ENCODE measurements at places on chromosomes 16 and 17.
A peak's percentile ranks its signal among the peaks of the same experiment; 100 is the strongest.

- DNase-seq: no peak
Observed at GRCh38 chr16:30929167-30929566, 5.8 kb downstream of the FBXL19 start.

DNA sequence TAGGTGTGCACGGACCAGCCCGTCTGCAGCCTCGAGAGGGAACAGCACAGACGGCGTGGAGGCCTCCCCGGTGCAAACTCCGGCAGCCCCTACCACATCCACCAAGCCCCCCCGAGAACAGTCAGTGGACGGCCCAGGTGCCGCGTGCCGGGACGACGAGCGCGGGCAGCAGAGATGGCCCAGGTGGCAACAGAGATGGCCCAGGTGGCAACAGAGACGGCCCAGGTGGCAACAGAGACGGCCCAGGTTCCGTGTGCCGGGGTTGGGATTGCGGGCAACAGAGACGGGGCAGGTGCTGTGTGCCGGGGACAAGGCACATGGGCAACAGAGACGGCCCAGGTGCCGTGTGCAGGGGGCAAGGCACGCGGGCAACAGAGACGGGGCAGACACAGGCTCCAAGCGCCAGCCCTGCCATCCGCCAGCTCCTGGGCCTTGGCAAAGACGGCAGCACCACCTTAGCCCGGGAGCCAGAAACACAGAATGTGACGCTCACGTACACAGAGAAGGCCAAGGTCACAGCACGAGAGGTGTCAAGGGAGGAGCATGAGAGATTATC lies 31.1 kb downstream of the RPH3AL start:
- DNase-seq: no peak

DNA sequence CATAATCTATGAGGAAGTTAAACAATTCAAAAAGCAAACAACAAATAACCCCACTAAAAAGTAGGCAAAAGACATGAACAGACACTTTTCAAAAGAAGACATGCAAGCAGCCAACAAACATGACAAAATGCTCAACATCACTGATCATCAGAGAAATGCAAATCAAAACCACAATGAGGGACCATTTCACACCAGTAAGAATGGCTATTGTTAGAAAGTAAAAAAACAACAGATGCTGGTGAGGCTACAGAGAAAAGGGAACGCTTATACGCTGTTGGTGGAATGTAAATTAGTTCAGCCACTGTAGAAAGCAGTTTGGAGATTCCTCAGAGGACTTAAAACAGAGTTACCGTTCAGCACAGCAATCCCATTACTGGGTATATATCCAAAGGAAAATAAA lies 24.4 kb downstream of the TNFRSF13B start:
- DNase-seq: no peak

DNA sequence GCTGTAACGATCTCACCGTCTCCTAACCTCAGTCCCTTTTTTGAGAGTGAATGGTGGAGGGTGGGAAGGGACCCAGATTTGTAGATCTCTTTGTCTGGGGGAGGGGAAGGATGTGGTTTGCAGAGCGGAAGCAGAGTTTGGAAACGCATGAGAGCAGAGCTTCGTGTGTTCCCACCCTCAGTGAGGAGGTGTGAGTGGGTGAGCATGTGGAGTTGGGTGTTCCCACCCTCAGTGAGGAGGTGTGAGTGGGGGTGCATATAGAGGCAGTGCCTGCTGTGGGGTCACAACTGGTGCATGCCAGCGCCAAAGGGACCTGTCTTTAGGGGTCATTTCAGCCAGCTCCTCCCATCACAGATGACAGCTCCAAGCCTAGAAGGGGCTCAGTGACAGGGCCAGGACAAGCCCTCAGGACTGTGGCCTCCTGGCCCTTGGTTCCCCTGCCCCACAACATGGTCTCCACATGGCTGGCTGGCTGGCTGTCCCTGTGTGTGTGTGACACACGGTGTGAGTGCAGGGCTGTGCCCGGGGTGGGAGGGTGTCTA lies 1.8 kb upstream of the CISD3 start:
- peak; percentile 85 for DNase-seq

GRCh38 chr16:63938661-63939060 lies 1183.2 kb downstream of the CDH11 start:
- DNase-seq: no peak

- peak; percentile 70 for DNase-seq
Observed at GRCh38 chr17:19513897-19514488, 19.7 kb upstream of the SLC47A1 start.

DNA sequence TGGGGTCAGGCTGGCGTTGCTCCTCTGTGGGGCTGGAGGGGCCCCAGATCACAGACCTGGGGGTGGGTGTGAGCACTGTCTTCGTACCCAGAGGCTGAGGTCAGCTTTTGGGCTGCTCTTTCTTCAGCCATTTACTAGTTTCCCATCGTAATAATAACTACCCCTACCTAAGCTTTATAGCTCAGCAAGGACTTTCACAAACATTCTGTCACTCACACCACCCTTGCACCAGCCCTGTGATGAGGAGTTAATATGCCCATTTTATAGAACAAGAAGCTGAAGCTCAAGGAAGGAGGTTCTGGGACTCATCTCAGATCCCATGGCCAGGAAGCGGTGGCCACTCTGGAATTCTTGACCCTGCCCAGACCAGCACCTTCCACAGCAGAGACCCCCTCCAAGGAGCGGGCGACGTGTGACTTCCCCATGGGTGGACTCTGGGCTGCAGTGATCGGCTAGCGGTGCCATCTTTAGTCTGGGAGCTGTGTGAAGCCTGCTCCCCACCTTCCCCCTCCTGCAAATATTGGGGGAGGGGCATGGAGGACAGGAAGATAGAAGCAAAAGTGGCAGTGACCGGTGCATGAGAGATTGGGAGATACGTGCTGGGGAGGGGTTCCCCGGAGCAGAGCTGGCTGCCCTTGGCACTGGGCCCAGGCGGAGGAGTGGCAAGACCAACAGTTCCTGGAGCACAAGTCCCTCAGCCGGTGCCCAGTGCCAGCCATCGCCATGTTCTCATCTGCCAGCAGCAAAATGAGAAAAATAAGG lies 81.8 kb upstream of the TOB1 start:
- DNase-seq: no peak

GRCh38 chr17:41907185-41907556 lies 11.6 kb downstream of the ACLY start:
- DNase-seq: no peak

GRCh38 chr16:68360956-68361355 lies 50.1 kb downstream of the PRMT7 start:
- DNase-seq: no peak

GRCh38 chr17:6064868-6065267 lies 5.3 kb upstream of the WSCD1 start:
- no peak for DNase-seq

GRCh38 chr17:4837471-4838308 lies 4.5 kb downstream of the MINK1 start:
- DNase-seq: no peak

- DNase-seq: peak; percentile 74
Observed at GRCh38 chr16:89096768-89097391, 3.2 kb downstream of the ACSF3 start.

GRCh38 chr17:12644623-12645022 lies 21.1 kb upstream of the MYOCD start:
- no peak for DNase-seq

GRCh38 chr17:19648475-19649273 lies at the start of gene ALDH3A2:
Gene ALDH3A2 (plus strand): TSS chr17:19648751. CDS start chr17:19648972, 221 bp downstream.
- peak; percentile 93 for DNase-seq

DNA sequence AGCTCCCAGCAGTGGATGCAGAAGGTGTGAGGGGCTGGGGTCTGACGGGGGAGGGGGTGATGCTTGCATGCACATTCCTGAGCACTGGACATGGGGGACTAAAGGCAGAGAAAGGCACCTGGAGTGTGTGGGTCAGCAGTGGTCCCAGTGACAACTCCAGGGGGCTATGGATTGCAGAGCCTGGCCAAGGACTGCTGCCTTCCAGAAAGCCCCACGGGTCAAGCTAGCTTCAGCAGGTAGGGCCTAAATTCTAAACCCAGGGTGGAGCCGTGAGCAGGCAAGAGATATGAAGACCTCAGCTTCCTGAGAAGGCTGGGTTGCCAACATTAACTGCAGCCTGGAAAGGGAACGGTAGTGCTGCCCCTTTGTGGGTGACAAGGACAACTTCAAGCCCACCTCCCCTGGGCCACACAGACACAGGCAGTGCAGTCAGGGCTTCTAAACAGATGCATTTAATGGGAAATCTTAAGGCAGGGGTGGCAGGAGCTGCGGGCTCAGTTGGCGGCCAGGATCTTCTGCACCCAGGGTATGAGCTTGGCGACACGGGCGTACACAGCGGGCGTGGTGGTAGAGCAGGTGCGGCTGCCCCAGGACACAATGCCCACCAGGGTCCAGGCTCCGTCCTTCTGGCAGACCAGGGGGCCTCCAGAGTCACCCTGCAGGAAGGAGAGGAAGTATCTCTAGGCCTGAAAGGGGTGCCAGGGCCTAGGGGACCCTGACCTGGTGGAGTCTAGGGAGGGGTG lies 3.1 kb downstream of the CTRB2 start:
- no peak for DNase-seq

DNA sequence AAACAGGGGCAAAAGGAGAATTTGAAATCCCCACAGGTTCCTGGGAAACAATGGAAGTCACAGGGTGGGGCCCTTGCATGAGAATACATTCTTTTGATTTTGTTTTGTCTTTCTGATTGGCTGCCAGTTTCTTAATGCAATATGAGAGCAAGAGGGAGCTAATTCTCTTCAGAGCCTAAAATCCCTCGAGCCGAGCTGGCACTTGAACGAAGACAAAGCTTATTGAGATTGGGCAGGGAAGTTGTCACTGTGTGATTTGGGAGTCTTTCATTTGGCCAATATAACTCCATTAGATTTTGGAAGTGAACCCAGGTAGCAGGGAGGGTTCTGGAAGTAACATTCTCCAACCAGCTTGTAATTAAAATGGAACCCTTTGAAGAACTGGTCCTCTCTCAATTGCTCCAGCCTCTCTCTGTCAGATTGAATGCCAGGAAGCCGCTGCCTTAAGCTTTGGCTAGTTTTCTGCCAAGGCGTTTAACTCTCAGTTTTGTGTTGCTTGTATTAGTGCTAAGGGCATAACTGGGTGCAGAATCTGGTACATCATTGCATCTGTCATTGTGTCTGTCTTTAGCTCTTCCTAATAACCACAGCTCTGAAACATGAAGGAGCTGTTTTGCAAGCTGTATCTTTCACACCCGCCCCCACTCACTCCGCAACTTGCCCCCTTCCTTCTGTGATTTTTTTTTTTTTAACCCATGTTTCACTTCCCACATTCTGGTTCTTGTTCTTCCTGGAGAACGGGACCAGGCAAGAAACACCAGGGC lies 272.0 kb downstream of the MAF start:
- no peak for DNase-seq

- peak; percentile 75 for DNase-seq
Observed at GRCh38 chr16:69123910-69124309, 8.5 kb downstream of the CHTF8 start.

Data from CD4-positive, alpha-beta T cell treated with Interleukin-12 subunit alpha and Interleukin-12 subunit beta, for 1 hour (primary cell).